ENCODE measurements at places on chromosomes 3 and 15. TPM values are rescaled to one million over a fixed set of nuclear protein-coding genes. Genes with fewer than 3 reads are reported as not detected.

The SCG5 gene
- 0.67 TPM for total RNA-seq

- no peak for DNase-seq
Observed at GRCh38 chr3:108713009-108713516, 44.1 kb downstream of the RETNLB start.

DNA sequence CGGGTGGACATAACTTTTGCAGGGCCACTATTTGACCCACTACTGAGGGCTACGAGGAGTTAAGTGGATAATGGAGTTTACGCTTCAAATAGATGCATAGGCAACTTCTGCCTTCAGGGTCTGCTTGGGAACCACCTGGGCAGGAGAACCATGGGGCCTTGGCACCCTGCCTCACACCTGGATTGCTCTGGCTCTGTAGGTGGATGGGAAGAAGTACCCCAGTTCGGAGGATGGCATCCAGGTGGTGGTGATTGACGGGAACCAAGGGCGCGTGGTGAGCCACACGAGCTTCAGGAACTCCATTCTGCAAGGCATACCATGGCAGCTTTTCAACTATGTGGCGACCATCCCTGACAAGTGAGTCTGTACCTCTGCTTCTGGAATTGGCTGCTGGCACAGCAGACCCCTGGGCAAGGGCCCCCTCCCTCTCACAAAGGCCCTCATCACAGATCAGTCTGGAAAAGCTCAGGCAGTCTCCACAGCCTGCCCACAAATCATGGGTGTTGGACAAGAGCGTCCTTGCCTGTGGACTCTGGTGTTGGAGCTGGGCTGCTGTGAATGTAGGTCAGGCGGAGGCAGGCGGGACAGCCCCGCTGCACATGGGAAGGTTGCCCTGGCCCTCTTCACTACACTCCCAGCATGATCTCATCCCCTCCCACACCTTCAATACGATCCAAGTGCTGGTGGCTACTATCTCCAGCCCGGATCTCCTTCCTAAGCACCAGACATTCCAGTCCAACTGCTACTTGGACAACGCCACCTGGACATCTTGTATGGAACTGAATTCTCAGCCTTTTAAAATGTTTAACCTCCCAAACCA lies 46.7 kb downstream of the MESD start:
- no peak for DNase-seq

- no peak for DNase-seq
Observed at GRCh38 chr3:62876064-62876463, 848 bp upstream of the CADPS start.

DNA sequence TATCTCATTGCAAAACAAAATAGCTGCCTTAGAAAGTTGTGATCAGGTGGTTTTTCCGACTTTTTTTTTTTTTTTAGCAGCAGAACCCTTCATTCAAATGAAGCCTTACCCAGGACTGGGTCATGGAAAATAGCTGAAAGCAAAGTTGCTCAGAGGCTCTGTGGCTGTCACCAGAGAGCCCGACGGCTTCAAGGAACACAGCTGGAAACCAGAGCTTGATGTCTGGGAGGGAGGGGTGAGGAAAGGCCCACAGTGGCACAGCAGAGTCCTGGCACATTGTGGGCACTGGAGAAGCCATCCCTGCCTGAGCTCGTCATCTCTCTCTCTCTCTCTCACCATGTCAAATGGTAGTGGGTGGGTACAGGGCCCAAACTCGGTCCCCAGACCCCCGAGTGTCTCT lies 77.5 kb downstream of the RPN1 start:
- no peak for DNase-seq

DNA sequence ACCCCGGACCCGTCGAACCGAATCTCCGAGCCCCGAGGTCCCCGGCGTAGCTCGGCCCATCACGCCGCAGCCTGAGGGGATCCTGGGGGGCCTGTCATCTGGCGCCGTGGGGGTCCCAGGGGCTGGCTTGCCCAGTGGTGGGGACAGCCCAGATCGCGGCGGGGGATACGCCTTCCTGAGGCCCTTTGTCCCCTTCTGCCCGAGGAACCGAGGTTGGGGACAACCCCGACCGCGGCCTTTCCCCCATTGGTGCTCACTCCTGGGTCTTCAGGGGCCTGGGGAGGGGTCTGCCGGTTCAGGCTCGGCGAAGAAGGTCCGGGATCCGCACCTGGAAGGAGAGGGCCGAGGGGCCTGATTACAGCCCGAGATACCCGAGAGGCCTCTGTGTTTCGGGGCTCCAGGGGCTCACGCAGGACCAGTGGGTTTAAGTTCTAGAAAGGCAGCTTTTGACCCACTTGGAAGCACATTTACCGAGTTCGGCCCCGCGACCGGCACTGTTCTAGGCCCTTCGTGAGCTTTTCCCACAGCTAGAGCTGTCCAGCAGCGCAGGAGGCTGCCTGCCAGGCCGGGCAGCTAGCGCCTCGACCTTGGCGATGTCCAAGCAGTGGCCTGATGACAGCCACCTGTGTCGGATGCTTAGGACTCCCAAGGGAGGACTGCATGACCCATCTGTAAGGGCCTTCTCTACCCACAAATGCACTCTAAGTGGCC lies 504 bp downstream of the ABHD2 start:
- DNase-seq, result no peak
